Smooth muscle cell of the brain vasculature (primary cell): ENCODE measurements at places on chromosomes 6 and 20.

DNA sequence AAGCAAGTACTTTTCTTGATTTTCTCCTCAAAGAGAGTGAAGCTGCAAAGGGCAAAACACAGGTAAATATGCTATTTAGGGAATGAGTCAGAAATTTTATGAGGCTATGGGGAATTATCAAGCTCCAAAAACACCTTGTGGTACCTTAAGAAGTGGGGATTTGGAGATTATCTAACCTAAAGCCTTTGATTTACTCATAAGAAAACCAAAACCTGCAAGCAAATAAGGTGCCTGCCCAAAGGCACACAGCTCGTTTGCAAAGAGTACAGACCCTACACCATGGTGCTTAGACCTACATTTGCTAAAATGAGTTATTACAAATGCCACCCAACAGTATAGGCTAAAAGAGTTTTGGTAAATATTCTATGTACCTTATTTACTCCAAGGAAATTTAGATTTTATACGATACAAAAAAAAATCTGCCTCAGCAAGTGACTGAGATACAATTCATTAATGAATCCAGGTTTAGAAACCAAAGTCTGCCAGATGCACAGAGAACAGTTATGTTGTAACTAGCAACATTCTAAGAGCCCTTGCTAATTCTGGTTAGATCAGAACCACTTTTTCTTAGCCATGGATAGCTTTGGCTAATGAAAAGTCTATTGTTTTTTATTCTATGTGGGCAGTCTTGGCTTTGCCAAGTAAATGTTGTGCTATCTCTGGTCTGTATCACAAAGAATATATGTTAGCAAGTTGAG, 101.5 kb downstream of the KHDC1L start:
- DNase-seq = no peak

- no peak for DNase-seq
Measured at GRCh38 chr20:2165871-2166270, 64.2 kb downstream of the STK35 start.

DNA sequence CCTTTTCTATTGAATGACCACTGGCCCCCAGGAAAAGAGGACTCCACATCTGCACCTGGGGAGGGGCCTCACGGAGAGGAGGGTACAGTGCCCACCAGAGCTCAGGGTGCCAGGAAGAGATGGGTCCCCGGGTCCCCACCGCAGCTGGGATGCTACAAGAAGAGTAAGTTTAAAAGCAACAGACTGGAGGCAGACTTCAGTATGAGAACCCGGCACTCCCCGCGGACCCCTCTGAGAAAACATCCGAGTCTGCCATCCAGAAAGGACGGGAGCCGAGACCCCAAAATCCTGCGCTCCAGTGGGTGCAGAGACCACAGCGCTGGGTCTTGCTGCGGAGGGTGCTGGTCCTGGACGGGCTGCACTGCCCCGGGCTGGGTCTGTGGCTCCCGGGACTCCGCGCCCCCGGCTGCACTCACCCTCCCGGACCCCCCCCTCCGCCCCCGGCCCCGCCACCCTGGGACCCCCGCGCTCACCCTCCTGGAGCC, 350 bp downstream of the HELZ2 start:
- DNase-seq = no peak

- DNase-seq = no peak
Measured at GRCh38 chr6:26025047-26025893, 62.0 kb upstream of the HFE start.

GRCh38 chr6:76940191-76940590, 523.1 kb downstream of the HTR1B start:
- no peak for DNase-seq

GRCh38 chr6:168299541-168300511, 19.8 kb downstream of the DACT2 start:
- DNase-seq = no peak

DNA sequence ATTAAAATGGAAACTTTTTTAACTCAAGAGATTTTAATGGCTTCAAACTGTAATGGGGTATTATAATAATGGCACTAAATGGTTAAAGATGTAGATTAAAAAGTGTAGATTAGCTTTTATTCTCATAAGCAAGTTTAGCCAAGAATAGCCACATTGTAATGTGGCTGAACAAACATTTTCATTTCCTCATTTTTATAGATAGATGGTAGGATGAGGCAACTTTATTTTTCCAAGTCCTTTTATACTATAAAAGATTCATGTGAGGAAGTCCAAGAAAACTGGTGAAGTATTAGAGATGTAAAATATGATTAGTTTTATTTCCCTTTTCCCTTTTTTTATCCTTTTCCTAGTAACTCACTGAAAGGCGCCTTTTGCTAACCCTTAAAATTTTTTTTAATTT, 88.8 kb downstream of the ATRN start:
- no peak for DNase-seq

DNA sequence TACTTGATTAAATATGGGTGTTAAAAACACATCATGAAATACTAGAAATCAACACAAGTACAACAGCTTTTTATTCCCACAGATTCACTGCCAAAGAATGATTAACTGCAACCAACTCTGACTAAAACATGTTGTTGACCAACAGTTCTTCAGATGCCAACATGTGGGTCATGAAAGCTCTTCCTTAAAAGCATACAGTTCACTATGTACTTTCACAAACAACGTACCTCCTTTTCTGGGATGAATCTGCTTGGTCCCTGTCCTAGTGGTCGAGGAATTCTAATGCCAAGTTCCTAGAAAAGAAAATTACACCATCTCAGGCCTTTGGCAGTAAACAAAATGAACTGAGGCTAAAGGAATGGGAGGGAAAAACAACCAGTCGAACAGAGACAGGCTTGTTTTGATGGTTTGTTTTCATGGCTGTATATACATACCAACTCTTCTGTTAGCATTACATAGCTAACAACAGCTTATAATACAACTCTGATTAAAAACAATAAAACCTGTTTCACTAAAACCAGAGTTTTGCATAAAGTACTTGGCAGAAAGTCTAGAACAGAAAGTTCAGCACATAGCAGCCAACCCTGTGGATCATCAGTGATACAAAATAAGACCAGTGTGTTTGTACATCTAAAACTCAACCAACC, 92.5 kb downstream of the SESN1 start:
- no peak for DNase-seq

DNA sequence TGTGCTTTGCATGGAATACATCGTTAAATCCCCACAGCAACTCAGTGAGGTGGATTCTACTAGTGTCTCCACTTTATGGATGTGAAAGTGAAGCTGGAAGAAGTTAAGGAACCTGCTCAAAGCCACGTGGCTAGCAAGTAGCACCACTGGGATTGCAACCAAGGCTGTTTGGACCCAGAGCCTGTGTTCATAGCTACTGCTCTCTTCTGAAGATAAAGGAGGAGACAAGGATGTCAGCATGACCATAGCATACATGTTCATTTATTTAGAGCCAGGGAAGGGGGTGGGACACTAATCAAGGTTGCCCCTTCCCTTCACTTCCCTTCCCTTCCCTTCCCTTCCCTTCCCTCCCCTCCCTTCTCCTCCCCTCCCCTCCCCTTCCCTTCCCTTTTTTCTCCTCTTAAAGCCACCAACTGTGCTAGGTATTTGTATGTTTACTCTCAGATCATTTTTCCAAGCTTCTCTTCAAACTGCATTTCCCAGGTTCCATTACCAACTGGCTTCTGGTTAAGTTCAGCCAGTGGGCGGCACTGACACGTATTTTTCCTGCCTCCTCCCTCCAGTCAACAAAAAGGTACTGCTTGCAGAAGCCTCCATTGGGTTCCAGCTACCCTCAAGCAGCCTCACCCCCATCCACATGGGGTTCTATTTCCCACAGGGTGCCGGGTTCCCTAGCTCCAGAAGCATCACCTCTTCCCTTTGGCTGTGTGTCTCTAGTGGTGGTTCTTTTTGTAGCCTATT, 134.9 kb downstream of the BCAS1 start:
- DNase-seq = no peak

GRCh38 chr20:38192323-38192885, 27.3 kb upstream of the TGM2 start:
- DNase-seq = no peak

DNA sequence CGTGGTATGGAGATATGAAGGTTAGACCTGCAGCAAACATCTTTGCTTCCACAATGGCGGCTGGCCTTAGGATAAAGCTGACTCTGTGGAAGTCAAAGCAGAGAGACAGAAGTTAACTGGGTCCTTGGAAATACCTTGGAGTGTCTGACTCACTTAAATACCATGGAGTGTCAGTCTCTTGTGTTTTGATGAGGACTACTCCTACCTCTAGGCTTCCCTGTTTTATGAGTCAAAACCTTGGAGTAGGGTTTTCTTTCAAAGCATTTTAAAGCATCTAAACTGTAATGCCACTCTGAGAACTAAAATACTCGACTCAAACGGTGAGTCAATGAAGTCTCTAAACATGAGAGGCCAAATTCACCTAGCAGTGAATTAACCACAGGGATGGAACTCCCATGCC, 329.1 kb downstream of the SAMD5 start:
- no peak for DNase-seq

DNA sequence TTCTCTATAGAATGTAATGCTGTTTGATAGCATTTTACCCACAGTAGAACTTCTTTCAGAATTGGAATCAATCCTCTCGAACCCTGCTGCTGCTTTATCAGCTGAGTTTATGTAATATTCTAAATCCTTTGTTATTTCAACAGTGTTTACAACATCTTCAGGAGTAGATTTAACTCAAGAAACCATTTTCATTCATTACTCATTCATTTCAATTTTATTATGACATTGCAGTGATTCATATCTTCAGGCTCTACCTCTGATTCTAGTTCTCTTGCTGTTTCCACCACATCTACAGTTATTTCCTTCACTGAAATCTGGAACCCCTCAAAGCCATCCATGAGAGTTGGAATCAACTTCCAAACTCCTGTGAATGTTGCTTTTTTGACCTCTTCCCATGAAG, 93.7 kb downstream of the ZFAND3 start:
- no peak for DNase-seq

- DNase-seq = no peak
Measured at GRCh38 chr6:111861431-111861885, 11.8 kb downstream of the FYN start.

- DNase-seq = no peak
Measured at GRCh38 chr6:114762145-114762544, 419.3 kb upstream of the HS3ST5 start.

GRCh38 chr6:86916393-86916792, 20.9 kb upstream of the HTR1E start:
- no peak for DNase-seq

DNA sequence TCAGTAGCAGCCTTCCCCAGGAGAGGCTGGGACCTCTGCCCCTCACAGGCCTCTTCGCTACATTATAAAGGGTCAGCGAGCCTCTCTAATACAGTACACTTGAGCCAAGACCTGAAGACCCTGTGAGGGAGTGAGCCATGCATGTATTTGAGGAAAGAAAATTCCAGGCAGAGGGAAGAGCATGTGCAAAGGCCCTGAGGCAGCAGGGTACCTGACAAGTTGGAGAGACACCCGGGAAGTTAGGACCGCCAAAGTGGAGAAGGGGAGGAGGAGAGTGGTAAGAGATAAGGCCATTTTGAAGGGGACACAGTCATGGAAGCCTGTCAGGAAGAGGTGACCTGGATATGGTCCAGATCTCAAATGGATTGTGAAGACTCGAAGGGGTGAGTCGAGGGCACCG, 219.3 kb upstream of the RNF24 start:
- DNase-seq = no peak

- no peak for DNase-seq
Measured at GRCh38 chr20:35002426-35003210, 47.0 kb downstream of the MYH7B start.

DNA sequence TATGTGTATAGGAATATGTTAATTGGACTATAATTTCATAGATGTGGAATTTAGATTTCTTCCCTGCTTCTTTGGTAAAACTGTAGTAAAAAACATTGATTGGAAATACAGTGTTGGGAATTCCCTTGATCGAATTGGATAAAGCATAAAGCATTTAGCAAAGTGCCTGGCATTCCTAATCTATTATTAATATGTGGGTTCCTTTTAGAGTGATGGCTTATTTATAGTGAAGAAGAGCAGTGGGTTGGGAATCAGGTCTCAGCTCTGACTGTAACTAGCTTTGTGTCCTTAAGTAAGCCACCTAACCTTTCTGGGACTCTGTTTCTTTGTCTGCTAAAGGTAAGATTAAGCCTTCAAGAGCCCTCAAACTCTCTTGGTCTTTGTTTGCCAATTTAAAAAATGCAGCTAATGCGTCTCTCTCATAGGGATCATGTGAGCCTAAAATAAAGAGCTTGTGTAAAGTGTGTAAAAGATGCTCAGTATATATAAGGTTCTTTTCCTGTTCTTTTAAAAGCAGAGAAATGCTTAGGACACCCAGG, 53.3 kb downstream of the KCNS1 start:
- DNase-seq = no peak

DNA sequence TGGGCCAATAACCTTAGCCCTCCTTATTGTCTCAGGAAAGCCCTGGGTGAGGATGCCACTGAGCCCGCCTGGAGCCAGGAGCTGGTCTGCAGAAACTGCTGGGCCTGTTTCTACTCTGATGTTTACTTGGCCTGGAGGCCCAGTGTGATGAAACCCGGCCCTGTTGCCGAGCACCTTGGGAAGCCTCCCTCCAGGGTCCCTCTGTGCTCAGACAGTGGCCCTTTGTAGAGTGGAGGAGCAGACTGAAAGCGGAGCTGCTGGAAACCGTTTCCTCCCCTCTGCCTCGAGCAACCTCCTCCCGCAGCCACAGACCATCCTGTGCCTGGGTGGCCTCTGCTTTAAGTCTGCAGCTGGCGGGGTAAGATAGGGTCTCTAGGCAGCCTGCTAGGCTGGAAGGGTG, 84.1 kb upstream of the EPB41L1 start:
- DNase-seq = no peak

DNA sequence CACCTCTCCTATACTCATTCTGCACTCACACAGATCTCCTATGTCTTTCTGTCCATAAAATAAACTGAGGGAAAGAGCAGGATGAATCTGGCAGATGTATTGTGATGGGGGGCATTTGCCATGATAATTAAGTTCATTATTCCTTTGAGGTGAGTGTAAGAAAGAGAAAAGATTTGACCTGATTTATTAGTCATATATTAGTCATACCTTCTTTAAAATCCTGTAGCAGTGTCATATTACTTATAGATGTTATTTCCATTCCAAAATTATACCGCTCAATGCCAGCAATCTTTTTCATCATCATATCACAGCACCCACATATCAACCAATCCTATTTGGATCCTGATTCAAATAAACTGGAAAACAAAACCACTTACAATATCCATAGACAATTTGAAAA, 733.3 kb upstream of the SLC35B3 start:
- DNase-seq = no peak
